ENCODE measurements at places on chromosomes 3 and 15.

- no peak for DNase-seq
These were observed 60.0 kb upstream of the FLNB start for GRCh38 chr3:57948080-57948671.

- DNase-seq, result no peak
These were observed 12.4 kb downstream of the RTP2 start for GRCh38 chr3:187689984-187690383.

DNA sequence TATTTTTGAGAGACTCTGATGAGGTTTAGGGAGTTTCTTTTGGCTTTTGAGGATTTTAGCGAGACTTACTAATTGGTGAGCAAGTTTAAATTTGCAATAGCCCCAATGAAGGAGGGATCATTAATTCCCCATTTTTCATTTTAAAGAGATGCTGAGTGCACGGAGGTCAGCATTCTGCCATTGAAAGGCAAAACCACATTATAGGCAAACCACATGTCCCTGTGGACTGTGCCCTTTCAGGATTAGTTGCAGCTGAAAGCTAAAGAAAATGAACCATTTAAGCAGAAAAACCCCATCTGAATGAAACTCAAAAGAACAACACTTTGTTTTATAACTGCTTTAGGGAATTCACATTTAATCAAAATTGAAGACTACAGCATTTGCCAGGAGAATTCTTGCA lies 246.5 kb downstream of the PDZRN3 start:
- no peak for DNase-seq

GRCh38 chr15:81532001-81532400 lies 158.0 kb upstream of the TMC3 start:
- DNase-seq, result no peak

DNA sequence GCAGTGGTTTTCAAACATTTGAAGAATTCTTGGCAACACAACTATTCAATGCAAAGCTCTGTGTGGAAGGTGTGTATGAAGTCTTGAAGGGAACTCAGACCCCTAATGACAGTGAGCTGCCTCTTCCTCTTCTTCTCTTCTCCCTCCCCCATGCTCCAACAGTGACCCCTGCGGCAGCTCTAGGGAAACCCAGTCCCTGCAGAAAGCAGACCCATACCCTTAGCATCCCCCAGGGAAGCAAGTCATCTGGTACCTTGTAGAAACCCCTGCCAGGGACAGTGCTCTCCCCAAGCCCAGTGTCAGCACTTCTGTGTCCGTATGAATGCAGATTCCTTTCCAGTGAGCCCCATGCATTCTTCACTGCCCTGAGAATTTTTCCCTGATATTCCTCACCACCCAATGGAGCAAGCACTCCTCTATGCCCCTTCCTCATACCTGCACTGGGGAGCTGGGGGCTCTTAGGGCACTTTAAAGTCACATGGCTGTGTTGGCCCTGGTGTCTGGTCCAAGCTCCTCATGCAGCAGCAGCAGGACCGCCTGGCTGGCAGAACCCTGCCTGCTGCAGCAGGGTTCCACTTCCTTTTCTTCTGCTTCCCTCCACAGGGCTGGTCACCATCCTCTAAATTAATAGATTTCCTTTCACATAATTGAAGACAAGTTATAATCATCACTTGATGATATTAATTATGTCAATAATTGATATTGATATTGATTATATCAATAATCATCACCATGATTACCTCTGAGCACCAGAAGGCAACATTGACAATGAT lies 442.5 kb downstream of the EPHB1 start:
- DNase-seq, result no peak

DNA sequence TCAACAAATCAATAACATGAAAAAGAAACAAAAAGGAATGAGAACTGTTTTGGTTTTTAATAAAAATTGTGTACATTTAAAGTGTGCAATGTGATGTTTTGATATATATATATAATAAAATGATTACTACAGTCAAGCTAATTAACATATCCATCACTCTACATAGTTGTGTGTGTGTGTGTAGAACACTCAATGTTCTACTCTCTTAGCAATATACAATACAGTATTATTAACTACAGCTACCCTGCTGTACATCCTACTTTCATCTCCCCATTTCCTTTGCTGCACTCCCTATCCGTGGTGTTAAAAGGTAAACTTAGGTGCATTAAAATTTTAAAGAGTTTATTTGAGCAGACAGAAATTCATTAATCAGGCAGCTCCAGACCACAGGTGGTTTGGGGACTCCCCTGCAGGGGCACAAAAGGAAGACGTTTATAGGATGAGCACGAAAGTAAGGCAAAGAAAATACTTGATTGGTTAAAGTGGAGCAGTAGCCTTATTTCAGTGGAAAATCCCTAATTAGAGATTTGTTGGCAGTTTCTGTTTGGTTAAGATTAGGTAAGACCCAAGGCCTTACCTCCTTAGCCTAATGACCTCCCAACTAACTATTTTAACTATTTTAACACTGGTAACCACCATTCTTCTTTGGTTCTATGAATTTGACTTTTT lies 61.8 kb upstream of the SNRK start:
- DNase-seq, result no peak

DNA sequence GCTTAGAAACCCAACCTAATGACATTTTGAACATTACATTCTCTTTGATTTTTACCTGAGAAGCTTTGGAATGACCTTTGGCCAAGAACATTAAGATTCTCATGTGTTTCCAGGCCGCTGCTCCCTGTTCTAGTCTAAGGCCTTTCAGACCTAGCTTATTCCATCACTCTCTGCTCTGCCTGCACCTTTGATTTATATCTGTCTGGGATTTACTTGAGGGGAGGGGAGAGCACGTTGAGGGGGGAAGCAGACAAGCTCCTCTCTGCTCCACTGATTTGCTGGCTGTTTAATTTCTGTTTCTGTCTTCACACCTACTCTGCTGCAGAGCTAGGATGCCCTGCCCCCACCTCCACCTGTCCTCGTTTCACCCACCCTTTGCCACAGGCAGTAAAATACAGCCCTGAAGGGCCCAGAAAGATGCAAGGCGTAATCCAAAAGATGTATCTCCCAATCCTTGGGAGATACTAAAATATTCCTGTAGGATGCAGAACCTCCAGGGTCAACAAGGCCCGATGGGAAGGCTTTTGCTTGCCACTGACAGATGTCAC lies 429.8 kb downstream of the EPHB1 start:
- no peak for DNase-seq

GRCh38 chr3:152243301-152243711 lies 25.4 kb upstream of the MBNL1 start:
- no peak for DNase-seq

DNA sequence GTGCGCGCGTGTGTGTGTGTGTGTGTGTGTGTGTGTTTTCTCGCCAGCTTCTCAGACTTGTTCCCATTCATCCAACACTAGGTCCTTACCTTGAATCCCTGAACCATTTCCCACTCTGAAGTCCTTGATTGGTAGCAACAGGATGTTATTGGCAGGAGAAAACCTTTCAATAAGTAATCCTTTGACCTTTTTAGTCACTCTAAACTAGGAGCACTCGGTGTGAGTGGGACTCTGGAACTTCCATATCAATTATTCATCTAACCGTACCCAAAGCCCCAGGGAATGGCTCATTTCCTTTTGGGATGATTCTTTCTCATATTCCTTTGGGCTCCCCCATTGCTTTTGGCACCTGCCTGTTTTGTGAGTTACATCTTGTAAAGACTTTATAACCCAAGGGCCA lies 140.2 kb upstream of the SPRED1 start:
- no peak for DNase-seq

All from Caki2 (cell line).